ENCODE measurements at places on chromosomes 4 and X.
A peak's percentile ranks its signal among the peaks of the same experiment; 100 is the strongest.

DNA sequence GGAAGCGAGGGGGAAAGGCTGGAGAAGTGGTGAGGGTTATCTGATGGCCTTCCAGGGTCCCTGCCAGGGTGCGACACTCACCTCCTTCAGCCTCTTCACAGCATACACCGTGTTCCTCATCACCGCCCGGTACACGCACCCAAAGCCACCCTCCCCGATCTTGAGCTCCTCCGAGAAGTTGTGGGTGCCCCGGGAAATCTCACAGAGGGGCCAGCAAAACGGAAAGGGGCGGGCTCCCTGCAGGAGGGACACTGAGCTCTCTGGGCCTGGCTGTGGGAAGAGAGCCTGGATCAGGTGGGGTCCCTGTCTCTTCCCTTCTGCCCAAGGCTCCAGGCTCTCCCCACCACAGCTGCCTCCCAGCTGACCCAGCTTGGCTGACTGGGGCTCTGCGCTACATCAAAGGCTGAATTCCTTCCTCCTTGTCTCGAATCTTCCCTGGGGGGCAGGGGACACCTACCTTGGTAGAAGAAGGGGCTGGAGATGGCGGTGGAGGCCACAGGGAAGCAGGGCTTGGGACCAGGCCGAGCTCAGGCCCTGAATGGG, 1.1 kb downstream of the IRAK1 start:
- H3K4me3 ChIP-seq, result peak overlapping the region; percentile 67
- no peak for DNase-seq
- H3K27me3 ChIP-seq, result no peaks in the 10 kb centered on the region
- H3K4me1 ChIP-seq, result peaks cover 4% of the 10 kb centered on the region

DNA sequence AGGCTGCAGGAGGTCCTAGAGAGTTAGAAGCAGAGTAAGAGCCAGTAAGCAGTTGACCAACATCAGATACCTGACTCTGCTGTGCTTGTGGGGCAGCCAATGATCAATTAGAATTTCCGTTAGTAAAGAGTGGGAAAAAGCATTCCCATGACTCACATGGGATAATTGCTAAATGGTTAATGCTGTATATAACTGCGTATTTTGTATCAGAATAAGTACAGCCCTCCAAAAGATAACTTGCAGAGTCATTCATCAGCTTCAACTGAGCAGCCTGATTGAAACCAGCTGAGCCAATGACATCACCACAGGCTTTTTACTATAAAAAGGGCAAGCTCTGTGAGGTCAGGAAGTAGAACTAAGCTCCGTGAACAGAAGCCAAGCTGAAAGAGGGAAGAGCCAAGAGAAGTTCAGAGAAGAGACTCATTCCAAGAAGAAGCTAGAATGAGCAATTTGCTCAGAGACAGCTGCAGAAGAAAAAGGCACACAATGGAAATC, 67.9 kb downstream of the PPP3CA start:
- H3K36me3 ChIP-seq, result no peaks in the 10 kb centered on the region
- DNase-seq, result no peak

GRCh38 chr4:158155656-158156356, 17.0 kb downstream of the GASK1B start:
- H3K4me3 ChIP-seq, result no peak overlapping the region
- DNase-seq, result no peak
- H3K27ac ChIP-seq, result no peak overlapping the region

DNA sequence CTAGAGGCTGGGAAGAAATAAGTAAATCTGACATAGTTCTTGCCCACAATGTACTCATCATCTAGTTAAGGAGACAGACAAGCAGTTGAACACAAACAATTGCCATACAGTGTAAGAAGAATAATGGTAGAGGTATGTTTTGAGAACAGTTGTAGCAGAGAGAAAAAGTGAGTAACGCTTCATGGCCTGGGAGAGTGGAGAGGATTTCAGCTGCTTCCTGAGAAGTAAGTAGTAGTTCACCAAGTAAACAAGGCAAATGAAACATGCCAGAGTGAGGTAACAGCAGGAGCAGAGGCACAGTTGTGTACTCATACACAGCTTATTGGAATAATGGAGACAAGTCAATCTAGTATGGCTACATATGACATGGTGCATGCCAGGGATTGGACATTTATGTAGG, 53.6 kb upstream of the RAP2C start:
- no peak overlapping the region for H3K27ac ChIP-seq
- no peak overlapping the region for H3K4me3 ChIP-seq
- H3K4me1 ChIP-seq, result no peaks in the 10 kb centered on the region
- H3K36me3 ChIP-seq, result no peaks in the 10 kb centered on the region
- H3K27me3 ChIP-seq, result no peaks in the 10 kb centered on the region

DNA sequence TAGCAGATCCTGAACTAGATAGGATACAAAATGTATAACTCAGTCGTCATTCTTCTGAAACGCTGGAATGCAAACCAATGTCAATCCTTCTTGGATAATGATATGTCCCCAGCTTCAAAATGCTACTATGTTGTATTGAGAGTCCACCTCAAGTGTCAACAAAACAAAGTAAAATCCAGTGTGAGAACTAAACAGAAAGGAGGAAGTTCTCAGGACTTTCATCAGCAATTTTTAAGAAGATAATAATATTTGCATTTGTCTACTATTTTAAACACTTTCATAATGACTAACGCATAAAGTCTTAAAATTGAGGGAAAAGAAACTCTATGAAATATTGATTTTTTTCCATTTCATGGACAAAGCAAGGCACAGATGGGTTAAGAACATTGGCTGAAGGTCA, 36.3 kb downstream of the SOD3 start:
- no peak overlapping the region for H3K27ac ChIP-seq
- no peak for DNase-seq
- H3K4me1 ChIP-seq, result no peaks in the 10 kb centered on the region
- H3K36me3 ChIP-seq, result peaks cover 8% of the 10 kb centered on the region
- no peaks in the 10 kb centered on the region for H3K27me3 ChIP-seq
- H3K4me3 ChIP-seq, result no peak overlapping the region

GRCh38 chr4:122932763-122933162, 10.4 kb upstream of the NUDT6 start:
- H3K4me1 ChIP-seq, result no peaks in the 10 kb centered on the region
- no peak overlapping the region for H3K4me3 ChIP-seq
- no peak overlapping the region for H3K27ac ChIP-seq
- no peak for DNase-seq
- no peaks in the 10 kb centered on the region for H3K27me3 ChIP-seq

- H3K27me3 ChIP-seq, result no peaks in the 10 kb centered on the region
- no peaks in the 10 kb centered on the region for H3K36me3 ChIP-seq
- no peak overlapping the region for H3K27ac ChIP-seq
- no peak for DNase-seq
- H3K4me1 ChIP-seq, result no peaks in the 10 kb centered on the region
Measured at GRCh38 chr4:165915215-165915614, 42.2 kb downstream of the TLL1 start.

- no peak for DNase-seq
- H3K36me3 ChIP-seq, result no peaks in the 10 kb centered on the region
- H3K27ac ChIP-seq, result no peak overlapping the region
- H3K4me3 ChIP-seq, result no peak overlapping the region
- H3K4me1 ChIP-seq, result no peaks in the 10 kb centered on the region
- no peaks in the 10 kb centered on the region for H3K27me3 ChIP-seq
Measured at GRCh38 chrX:121831601-121832000, 784.2 kb downstream of the GLUD2 start.

DNA sequence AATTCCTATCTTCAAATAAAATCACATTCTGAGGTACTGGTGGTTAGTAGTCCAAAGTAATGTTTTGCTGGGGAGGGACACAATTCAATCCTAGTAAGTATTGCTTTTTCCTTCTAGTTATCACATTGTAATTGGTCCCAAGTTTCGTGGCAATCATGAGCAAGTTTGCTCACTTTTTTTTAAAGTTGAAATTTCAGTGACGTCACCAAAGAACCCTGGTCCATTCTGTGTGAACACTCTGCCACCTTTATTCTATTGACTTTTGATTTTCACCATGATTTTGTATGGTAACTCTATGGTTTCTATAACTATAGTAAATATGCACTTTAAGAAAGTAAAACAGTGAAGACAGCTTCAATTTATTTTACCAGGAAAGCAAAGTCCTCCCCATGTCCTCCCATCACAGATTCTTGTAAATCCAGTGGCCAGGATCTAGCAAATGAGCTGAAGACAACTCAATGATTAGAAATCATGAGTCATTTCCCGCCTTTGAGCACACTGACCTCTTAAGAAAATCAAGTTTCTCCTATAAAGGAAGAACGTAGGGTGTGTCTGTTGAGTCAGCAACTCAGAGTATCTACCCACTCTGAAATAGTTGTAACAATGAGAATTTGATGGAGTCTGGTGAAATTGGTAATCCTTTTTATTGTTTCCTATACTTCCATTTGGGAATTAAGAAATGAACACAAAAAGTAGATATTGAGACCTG, 1306.6 kb upstream of the PABPC4L start:
- no peaks in the 10 kb centered on the region for H3K36me3 ChIP-seq
- H3K27me3 ChIP-seq, result no peaks in the 10 kb centered on the region
- no peaks in the 10 kb centered on the region for H3K4me1 ChIP-seq
- H3K27ac ChIP-seq, result no peak overlapping the region
- DNase-seq, result no peak

DNA sequence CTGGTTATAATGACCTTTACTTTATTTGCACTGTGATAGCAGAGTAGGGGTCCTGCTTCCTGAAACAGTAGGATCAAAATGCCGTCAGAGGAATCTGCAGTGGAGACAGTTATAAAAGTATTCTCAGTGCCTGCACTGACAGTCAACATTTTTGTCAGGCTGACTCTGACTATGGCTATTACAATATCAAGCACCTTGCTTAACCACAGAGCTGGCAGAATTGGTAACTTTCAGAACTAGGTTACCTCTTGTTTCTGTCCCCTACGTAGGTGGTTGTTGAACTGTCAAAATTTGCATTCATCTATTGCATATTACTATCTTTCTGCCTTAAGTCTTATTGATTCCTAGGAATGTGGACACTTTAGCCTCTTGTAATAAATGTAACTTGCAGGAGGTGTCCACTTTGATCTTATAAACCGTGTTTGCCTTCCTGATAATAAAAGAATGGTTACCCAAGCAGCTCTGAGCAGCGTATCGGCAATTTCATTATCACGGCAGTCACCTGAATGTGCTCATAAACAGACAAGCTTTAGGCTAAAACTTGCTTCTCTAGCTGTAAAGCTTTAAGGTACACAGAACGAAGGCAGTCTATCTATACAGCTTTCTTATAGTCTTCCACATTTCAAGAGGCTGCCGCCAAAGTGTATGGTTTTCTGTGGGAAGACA, 353.0 kb upstream of the GALNT7 start:
- H3K27me3 ChIP-seq, result no peaks in the 10 kb centered on the region
- no peak for DNase-seq
- no peak overlapping the region for H3K4me3 ChIP-seq

GRCh38 chr4:56158483-56158882, 209.7 kb downstream of the CEP135 start:
- H3K27me3 ChIP-seq, result no peaks in the 10 kb centered on the region
- H3K4me3 ChIP-seq, result no peak overlapping the region
- no peak for DNase-seq

DNA sequence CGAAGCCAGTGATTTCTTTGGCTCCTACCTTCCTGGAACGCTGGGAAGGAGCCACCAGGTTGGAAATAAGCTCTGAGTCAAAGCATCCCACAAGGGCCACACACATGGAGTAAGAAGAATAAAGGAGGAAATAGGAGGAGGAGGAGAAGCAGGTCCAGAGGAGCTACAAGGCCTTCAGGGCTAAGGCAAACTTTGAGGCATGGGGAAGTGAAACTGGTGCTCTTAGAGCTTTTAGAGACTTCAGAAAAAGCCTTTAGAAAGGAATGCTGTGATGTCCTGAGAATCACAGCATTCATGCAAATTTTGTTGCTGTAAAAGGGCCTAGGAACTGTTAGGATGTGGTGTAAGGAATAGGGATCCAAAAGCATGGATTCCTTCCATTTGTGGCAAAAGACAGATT, 135.9 kb upstream of the ARHGEF9 start:
- no peak for DNase-seq
- H3K36me3 ChIP-seq, result no peaks in the 10 kb centered on the region
- no peaks in the 10 kb centered on the region for H3K27me3 ChIP-seq
- H3K27ac ChIP-seq, result no peak overlapping the region
- H3K4me1 ChIP-seq, result no peaks in the 10 kb centered on the region

GRCh38 chr4:7629501-7630254, 194.9 kb upstream of the PSAPL1 start:
- no peak for DNase-seq
- peaks cover 13% of the 10 kb centered on the region for H3K4me1 ChIP-seq
- no peak overlapping the region for H3K27ac ChIP-seq
- no peak overlapping the region for H3K4me3 ChIP-seq

GRCh38 chrX:102950908-102951866, 14.1 kb downstream of the RAB40AL start:
- no peak overlapping the region for H3K27ac ChIP-seq
- no peak overlapping the region for H3K4me3 ChIP-seq
- H3K4me1 ChIP-seq, result no peaks in the 10 kb centered on the region
- DNase-seq, result no peak
- no peaks in the 10 kb centered on the region for H3K27me3 ChIP-seq
- no peaks in the 10 kb centered on the region for H3K36me3 ChIP-seq

DNA sequence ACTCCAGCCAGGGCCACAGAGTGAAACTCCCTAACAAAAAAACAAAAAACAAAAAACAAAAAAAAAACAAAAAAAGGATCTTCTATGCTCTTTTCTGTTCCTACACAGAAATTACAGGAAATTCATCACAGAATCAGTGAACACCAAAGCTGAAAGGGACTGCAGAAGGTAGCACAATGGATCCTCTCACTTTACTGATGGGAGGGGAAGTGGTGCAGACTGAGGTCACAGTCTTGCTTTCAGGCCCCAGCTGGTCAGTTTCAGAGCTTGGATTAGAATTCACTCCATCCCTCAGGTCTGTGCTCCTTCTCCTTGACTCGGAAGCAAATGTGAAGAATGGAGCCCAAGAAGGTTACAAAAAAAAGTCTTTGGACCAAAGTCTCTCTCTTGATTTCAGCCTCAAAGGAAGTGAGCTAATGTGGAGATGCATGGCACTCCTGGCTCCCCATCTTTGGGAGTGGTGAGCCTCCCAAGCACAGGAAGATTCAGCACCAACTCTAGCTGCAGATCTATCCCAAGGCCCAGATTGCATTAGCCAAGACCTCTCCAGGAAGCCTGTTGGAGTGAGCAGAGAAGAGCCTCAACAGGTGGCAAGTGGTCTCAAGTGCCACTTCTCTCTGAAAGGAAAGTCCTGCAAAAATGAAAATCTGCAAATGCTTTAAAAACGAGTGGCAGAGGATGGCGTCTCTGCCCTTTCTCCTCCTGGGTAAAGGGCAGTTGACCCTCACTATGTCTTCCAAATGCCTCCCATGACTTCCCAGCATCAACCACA, 176.0 kb downstream of the MAML3 start:
- peak overlapping the region; percentile 80 for H3K27ac ChIP-seq
- no peak overlapping the region for H3K4me3 ChIP-seq
- peaks cover 39% of the 10 kb centered on the region for H3K4me1 ChIP-seq
- H3K36me3 ChIP-seq, result no peaks in the 10 kb centered on the region
- H3K27me3 ChIP-seq, result no peaks in the 10 kb centered on the region

DNA sequence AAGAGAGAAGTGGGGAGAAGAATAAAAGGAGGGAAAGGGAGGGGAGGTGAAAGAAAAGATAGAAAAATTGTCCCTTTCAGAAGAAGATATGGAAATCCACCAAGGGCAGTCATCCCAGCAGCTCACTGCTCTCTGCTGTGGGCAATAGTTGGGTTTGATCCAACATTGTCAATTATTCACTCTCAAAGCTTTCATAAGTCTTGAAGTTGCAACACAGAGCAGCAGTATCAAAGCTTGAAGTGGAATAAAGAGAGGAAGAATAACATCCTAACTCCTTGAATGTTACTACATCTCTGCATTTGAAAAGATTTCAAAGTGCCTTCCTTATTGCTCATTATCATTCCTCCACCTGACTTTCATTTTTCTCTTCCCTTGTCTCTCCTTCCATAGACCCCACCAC, 62.3 kb upstream of the HHIP start:
- no peak for DNase-seq
- no peaks in the 10 kb centered on the region for H3K4me1 ChIP-seq
- H3K36me3 ChIP-seq, result no peaks in the 10 kb centered on the region
- no peak overlapping the region for H3K27ac ChIP-seq
- no peak overlapping the region for H3K4me3 ChIP-seq

Data from spleen (tissue), 13 donors.